NCI-H526 treated with DMSO at 0.1 percent for 48 hours (cell line): ENCODE measurements at places on chromosomes 3 and 15.

- no peak for DNase-seq
These were observed 178.5 kb downstream of the NR1D2 start for GRCh38 chr3:24123596-24123995.

GRCh38 chr3:176359211-176359610, 838.1 kb downstream of the TBL1XR1 start:
- no peak for DNase-seq

GRCh38 chr15:28005004-28005527, 94.0 kb downstream of the OCA2 start:
- no peak for DNase-seq

DNA sequence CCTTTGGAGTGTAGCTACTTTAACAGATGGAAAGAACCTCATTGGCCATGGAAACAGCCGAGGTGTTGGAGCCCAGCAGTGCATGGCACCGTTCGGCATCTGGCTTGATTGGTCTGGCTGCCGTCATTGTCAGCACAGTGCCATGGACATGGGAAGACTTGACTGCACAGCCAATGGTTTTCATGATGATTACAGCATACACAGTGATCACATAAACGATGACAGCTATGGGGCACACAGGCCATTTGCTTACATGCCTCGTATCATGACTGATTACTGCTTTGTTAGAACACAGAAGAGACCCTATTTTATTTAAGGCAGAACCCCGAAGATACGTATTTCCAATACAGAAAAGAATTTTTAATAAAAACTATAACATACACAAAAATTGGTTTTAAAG, 44.1 kb downstream of the PGPEP1L start:
- DNase-seq, result no peak

DNA sequence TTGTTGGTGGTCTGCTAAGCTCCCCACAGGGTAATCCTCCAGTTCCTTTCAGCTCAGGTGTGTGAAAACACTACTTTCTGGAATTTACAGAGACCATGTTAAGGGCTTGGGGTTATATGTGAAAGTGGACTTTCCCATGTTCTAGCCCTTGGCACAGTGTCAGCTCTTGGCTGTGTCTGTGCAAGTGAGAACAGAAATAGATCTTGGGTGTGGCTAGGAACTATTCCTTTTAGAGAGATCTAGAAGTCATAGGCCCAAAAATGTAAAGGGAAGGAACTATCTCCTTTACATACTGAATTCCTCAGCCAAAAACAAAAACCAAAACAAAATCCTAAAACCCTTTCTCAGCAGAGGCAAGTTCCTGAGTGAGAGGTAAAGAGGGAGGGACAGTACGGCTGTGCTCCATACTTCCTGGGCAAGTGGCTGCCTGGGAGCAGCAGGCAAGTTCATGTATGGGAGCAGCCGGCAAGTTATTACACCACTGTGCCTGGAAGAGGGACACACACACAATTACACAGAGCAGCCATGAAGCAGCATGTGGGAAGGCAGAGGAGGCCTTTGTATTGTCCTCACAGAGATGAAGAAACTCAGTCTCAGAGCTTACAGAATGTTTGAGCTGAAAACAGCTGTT, 19.9 kb upstream of the C3orf62 start:
- no peak for DNase-seq

DNA sequence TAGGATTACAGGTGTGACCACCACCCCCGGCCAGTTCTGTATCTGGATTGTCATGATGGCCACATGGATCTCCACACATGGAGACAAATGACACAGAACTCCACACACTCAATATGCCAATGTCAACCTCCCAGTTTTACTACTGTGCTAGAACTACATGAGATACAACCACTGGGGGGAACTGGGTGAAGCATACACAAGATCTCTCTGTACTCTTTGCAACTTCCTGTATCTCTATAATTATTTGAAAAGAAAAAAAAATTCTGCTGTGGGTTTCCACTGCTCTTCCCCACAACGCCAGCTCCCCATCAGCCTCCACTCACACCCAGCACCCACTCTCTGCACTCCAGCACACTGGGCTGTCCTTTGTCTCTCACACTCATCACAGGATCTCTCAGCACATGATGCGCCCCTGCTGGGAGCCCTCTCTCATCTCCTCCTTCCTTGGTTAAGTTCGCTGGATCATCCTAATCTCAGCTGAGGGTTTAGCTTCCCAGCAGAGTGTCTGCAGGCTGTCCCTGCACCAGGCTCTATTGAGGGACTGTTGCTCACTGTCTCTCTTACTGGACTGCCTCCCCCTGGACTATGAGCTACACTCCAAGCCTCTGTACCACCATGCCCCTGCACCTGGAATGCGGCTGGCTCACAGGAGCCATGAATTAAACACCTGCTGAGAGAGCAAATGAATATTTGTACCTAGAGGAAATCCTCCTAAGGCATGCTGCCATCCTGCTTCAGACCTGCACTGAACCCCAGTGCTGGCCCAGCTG, 10.7 kb upstream of the RAB43 start:
- no peak for DNase-seq

DNA sequence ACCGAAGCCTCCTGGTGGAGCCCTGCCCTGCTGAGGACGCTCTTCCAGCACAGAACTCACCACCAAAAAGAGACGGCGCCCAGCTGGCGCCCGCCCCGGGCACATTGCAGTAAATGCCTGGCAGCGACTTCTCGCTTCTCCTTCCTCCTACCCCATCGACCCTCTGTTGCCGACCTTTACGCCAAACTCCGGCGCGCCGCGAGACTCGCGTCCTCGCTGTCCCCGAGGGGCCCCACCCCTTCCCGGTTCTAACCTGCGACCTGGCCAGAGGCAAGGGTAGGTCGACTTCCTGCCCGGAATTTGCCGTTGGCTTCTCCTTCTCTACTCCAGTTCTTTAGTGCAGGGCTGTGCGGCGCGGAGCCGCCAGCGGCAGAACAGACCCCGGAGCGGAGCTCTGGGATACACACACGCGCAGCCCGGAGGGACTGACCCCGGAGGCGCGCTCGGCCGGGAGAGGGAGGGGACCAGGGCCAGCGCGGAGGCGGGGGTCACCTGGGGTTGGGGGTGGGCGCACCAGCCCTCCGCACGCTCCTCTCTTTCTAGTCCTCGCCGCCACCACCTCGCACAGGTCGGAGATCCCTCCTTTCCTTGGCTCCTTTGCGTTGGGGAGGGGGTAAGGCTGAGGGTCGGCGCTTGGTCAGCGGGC, 226.6 kb upstream of the AZI2 start:
- DNase-seq, result peak; percentile 10

DNA sequence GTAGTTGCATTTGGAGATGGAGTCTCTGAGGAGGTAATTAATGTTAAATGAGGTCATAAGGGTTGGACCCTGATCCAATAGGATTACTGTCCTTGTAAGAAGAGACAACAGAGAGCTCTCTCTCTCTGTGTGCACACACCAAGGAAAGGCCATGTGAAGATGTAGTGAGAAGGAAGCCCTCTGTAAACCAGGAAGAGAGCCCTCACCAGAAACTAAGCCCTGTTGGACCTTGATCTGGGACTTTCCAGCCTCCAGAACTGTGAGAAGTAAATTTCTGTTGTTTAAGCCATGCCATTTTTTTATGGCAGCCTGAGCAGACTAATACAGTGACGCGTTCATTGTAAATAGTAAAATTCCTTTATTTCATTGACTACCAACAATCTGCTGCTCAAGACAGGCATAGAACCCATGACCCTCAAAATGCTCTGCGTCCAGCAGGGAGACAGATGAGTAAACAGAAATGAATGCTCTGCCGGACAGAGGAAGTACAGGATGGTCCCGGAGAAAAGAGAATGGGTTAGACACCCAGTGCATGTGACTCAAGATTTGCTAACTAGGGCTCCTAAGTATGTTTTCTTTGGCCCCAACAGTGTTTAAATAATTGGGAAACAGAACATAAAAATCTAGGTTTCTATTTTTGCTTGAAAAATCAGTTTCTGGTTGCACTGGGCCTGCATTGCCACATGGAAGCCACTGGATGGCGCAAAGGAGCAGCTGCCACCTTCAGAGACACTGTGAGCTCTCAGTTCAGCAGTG, 37.9 kb upstream of the TNFAIP8L3 start:
- no peak for DNase-seq

- no peak for DNase-seq
These were observed 14.8 kb downstream of the CPNE4 start for GRCh38 chr3:132020058-132020457.

- no peak for DNase-seq
These were observed 30.4 kb downstream of the BHLHE40 start for GRCh38 chr3:5009506-5010109.

- DNase-seq, result peak; percentile 16
These were observed 385.0 kb downstream of the MAGI1 start for GRCh38 chr3:65653731-65654130.

DNA sequence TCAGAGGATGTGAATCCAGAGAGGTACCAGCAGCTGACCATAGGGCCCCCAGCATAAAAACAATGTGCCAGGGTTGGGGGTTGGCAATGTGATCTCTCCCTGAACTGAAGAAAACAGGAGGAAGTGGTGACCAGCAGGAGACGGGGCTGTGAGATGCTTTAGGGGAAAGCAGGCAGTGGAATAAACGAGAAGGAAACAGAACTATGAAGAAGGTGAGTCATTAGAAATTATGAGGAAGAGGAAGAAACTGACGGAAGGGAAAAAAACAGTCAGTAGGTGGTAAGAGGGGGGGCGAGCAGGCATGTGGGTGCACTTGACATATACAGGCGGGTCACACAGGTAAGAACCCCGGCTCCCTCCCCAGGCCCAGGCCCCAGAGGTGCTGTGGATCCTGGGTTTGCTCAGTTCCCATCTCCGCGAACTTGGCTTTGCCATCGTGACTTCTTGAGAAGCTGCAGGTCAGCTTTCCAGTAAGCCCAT, 42.2 kb upstream of the B3GNT5 start:
- no peak for DNase-seq

DNA sequence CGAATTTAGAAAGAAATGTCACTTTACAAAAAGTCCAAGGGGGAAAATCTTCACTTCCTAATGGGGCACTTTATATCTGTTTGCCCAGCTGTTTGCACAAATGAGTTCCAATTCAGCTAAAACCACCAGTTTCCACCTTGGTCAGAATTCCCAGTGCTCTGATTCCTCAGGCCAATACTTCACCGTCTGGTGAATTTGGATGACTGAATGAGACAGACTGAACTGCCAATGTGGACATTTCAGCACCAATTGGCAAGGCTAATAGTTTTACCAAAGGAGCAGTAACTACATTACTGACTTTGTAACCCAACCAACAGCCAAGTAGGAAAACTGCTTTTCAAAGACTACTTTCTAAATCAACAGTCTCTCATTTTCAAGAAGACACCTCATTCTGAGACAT, 51.8 kb downstream of the ABI3BP start:
- no peak for DNase-seq

- no peak for DNase-seq
These were observed 26.9 kb downstream of the ABTB1 start for GRCh38 chr3:127699416-127700300.

DNA sequence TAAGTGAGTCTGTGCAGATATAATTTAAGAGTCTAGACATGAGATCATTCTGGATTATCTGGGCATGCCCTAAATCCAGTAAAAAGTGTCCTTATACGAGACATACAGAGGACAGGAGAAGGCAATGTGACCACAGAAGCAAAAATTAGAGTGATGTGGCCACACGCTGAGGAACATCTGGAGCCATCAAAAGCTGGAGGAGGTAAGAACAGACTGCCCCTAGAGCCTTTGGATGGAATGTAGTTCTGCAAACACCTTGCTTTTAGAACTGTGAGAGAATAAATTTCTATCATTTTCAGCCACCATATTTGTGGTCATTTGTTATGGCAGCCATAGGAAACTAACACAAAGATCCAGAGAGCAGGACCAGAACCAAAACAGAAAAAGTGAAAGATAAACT, 41.0 kb downstream of the CD200 start:
- no peak for DNase-seq

- no peak for DNase-seq
These were observed 63.8 kb downstream of the CASR start for GRCh38 chr3:122247087-122247824.

DNA sequence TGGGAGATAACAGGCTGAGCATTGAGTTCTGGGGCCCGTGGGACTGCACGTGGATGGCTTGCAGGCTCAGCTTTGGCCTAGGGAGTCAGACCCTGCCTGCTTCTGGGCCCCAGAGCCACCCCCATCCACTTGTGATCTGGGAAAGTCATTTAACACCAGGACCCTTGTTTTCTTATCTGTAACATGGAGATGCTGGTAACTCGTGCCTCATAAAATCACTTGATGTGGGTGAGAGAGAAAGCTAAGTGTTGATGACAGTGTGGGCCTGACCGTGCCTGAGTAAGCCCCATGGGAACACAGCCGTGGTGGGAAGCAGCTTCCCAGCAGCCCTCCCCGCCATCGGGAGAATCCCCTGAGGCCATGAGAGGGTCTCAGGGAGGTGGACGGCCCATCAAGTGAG, 378.1 kb downstream of the GABRB3 start:
- no peak for DNase-seq

DNA sequence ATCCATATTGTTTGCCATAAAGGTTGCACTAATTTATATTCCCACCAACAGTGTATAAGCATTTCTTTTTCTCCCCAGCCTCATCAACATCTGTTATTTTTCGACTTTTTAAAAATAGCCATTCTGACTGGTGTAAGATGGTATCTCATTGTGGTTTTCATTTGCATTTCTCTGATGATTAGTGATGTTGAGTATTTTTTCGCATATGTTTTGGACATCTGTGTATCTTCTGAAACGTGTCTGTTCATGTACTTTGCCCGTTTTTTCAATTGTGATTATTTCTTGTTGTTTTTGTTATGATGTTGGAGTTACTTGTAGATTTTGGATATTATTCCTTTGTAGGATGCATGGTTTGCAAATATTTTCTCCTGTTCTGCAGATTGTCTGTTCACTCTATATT, 46.5 kb downstream of the TP63 start:
- no peak for DNase-seq

DNA sequence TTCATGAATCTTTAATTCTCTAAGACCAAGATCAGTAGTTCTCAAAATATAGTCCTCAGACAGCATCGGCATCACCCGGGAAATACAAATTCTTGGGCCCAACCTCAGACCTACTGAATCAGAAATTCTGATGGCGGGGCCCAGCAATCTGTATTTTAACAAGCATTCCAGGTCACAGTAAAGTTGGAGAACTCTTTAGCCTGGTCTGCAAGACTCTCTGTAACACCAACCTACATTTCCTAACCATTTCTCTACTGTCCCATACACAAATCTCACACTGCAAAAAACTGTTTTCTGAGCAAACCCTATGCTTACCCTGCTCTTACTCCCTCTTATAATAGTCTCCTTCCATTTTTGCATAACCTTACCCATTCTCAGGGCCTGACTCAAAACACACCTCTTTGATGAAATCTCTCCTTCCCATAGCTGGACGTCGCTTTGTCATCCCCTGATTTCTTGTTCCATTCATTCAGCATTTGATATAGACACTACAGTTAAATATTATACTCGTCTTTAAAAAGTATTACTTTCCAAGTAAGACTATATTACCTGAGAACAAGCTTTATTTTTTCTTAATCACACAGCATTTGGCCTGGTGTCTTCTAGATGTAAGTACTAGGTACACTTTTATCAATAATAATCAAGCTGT, 83.3 kb upstream of the MYO5C start:
- no peak for DNase-seq

DNA sequence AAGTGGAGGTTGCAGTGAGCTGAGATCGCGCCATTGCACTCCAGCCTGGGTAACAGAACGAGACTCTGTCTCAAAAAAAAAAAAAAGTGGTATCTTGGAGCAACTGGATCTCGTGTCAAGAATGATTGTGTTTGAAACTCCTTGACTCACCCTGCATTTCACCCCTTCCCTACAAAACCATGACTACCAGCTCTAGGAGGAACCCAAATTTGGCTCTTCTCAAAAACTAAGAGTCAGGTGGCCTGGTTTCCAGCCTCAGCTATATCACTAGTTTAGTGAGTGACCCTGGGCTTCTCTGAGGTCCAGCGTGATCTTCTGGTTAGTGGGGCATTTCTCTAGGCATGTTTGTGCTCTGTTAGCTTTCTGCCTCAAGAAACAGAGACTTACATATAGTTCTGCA, 222.1 kb downstream of the FAM43A start:
- DNase-seq, result no peak
